NCI-H187 treated with DMSO at 0.1 percent for 48 hours (cell line): ENCODE measurements at places on chromosomes 2 and 18.

- no peak for DNase-seq
Observed at GRCh38 chr18:59220164-59220783, 316 bp downstream of the GRP start.

- DNase-seq: no peak
Observed at GRCh38 chr2:220310451-220310861, 683.0 kb downstream of the SLC4A3 start.

DNA sequence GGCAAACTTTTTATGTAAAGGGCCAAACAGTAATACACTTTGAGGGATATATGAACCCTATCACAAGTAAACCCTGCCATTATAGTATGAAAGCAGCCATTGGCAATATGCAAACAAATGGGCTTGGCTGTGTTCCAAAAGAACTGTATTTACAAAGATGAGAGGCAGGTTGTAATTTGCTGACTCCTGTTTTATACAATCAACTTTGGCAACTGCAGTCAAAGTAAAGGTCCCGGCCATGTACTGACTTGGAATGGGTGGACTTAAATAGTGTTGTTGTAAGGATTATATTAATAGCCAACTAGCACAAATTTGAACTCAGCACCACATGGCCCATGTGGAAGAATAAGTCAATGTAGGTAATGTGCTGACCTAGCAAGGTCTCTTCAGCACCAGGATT is 223.4 kb downstream of the WDPCP start:
- DNase-seq: no peak

DNA sequence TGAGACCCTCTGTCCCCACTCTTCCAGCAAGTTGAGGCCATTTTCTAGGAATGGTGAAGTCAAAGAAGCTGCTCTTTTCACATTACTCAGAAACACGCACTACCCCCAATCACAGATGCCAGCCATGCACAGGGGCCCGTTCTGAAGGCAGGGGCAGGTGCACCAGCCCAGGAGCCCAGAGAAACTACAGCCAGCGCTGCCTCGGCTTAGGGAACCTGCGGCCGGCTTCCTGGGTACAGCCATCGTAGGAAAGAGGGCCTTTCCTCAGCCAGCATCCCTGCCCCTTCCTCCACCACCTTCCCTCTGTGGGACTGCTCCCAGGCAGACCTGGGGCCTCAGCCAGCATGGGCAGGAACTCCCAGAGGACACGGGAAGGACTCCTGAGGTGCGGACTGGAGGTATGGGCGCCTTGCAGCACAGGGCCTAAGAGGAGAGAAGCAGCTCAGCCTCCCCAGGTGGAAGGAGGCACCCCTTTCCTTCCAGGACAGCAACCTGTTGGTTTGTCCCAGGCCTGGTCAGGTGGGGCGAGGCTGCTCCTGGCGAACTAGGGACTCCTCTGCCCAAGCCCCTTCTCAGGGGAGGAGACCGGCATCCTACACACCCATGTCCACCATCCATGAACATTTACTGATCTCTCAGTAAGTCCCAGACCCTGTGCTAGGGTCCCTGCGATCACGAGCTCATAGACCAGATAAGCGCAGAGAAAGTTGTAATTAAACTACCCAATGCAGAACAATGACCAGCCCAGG is 99.0 kb upstream of the ID2 start:
- DNase-seq: no peak

DNA sequence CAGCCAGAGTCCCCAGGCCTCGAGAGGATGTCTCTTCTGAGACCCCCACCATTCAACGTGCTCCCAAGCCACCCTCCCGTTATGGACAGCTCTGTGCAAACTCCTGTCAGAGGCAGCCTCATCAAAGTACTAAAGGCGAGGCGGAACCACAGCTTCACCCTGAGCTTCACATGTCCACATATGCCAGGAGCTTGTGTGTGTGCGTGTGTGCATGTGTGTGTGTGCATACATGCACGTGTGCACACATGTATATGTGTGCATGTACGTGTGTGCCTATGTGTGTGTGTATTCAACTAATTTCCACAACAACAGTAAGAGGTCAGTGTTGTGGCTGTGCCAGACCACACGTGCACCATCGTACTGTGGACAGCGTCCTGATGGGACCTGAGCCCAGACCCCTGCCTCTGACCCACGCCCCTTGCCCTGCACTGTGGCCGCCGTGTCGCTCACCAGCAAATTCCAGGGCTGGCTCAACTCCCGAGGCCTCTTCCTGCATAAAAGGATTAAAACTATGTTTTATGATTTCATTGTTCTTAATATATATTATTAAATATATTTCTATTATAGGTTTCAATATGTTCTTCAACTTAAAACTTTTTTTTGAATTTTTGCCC is 444.8 kb downstream of the EIPR1 start:
- DNase-seq: no peak

DNA sequence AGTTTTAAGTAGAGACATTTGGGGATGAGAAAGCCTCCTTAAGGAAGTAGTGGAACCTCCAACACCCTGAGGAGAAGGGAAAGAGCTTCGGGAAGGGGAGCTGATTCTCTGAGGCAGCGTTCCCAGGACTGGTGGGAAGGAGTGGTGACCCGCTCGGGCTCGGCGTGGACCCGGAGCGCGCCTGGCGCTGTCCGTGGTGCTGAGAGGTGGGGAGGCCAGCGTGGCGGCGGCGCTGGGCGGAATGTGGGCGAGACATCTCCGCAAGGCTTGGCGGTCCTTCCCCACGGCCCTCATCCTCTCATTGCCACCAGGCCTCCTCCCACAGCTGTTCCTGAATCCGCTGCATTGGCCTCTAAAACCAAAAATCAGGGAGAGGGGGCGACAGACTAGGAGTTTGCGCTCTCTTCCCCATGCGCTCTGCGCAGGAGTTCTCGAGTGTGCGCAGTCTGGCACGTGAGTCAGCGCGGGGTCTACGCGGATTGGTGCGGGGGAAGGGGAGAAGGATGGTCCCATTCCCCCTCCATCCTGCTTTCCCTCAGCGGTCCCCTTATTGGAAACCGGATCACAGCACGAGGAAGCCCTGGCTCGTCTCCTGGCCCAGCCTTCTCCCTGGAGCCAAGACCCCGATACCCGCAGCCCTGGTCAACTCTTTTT is 857 bp downstream of the RESP18 start:
- no peak for DNase-seq

- no peak for DNase-seq
Observed at GRCh38 chr2:174535757-174536703, 49.2 kb upstream of the GPR155 start.

- DNase-seq: no peak
Observed at GRCh38 chr2:36477315-36477714, 120.7 kb downstream of the FEZ2 start.

DNA sequence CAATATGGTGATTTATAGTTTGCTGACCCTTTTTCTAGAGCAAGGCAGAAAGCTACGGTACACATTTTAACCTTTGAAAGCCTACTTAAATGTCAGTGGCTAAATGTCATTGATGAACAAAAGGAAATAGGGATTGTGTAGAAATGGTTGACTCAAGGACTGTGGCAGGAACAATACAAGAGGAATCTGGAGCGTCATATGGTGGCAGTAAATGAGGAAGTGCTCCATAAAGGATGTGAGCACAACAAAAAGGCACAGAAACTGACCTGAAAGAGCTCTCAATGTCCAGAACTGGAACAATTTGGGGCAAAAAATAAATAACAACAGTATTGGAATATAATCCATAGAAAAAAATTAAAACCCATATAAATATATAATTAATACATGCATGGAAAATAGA is 443.9 kb upstream of the VRK2 start:
- peak; percentile 20 for DNase-seq

DNA sequence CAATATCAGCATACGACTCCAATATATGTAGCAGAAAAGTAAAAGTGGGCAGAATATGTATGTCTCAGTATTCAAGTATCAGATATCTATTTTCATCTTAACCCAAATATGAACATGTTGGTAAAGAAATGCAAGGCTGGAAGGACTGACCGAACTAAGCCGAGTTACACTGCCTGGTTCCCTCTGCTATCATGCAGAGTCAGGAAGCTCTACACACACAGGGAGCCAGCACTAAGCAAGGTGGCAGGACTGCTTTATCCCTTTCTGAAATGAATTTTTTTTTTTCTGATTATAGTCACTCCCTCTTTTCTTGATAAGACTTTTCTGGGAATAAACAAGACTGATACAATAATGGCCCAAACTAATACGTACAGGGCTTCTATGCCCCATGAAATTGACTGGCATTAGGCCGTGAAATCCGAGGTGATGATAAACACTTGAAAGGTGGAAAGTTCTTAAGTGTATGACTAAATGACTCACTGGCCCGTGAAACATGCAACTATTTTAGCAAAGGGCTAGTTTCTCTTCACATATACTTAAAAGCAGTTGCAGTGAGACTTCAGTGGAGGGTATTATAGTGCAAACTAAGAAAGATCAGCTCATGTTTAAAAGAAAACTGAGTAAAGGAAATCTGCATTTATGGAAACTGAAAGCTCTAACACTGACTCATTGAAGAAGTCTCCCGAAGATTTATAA is 14.9 kb downstream of the DPP4 start:
- DNase-seq: no peak

GRCh38 chr18:55233857-55234256 is 274.6 kb upstream of the CCDC68 start:
- DNase-seq: no peak

- DNase-seq: no peak
Observed at GRCh38 chr2:191862156-191862775, 15.4 kb upstream of the CAVIN2 start.

DNA sequence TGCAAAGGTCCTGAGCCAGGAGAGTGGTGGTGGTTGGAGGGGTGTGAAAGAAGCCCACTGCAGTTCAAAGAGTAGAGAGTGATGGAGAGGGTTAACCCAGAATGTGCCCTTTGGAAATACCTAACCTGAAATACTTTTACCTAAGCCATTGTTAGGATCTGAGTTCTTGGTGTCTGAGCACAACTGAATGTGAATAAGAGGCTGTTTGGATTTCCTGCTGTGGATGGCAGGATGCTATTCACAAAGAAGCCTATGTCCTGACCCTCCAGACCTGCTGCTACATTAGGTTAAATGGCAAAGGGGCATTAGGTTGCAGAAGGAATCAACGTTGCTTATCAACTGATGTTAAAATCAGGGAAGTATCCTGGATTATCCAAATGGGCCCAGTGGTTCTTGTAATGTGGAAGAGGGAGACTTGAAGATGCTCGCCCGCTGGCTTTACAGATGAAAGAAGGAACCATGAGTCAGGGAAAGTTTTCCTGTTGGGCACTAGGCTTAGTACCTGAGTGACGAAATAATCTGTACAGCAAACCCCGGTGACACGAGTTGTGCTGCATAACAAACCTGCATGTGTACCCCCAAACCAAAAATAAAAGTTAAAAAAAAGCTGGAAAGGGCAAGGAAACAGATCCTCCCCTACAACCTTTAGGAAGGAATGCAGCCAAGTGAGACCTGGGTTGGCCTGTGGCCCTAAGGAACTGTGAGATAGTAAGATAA is 27.2 kb downstream of the ITGA6 start:
- DNase-seq: no peak

- no peak for DNase-seq
Observed at GRCh38 chr2:105797298-105797819, 52.6 kb downstream of the NCK2 start.

GRCh38 chr2:117936871-117937428 is 76.9 kb downstream of the CCDC93 start:
- DNase-seq: no peak

- no peak for DNase-seq
Observed at GRCh38 chr2:41062336-41062735, 610.4 kb upstream of the SLC8A1 start.

DNA sequence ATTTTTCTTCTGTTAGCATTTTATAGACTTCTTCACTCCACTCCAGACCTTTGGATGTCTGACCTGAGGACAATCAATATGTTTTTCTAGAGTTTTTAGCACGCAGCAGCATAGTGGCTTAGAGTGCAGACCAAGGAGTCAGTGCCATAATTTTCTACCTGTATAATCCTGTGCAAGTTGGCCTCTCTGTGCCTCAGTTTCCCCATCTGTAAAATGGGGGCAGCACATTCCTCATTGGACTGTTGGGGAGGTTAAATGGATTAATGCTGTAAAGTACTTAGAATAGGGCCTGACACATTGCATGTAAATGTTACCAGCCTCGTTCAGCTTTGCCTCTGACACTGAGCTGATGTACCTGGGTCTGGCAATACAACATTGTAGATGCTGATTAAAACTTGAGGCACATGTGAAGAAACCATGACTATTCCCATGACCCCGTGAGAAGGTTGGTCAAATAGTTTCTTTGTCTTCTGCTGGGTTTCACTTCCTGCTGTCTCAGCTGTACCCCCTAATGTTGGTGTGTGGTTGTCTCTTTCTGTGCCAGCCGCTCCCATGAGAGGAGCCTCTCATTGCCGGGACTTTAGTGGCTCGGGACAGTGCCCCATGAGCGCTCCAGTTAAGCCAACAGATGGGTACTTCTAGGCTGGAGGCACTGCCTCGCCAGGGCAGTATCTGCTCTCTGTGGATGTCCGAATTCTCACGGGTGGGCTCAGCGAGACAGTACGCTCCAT is 125.3 kb downstream of the SH3RF3 start:
- DNase-seq: no peak

DNA sequence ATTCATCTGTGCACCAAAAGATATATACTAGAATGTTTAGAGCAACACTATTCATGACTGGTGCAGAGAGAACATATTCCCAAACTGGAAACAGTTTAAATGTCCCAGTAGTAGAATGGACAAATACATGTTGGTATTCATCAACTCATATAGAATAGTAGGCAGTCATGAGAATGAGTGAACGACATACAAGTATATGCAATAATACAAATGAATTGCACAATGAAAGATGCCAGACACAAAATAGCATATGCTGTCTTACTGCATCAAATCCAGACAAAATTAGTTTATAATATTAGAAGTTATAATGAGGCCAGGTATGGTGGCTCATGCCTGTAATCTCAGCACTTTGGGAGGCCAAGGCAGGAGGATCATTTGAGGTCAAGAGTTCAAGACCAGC is 8.3 kb upstream of the PRKAG3 start:
- DNase-seq: no peak

DNA sequence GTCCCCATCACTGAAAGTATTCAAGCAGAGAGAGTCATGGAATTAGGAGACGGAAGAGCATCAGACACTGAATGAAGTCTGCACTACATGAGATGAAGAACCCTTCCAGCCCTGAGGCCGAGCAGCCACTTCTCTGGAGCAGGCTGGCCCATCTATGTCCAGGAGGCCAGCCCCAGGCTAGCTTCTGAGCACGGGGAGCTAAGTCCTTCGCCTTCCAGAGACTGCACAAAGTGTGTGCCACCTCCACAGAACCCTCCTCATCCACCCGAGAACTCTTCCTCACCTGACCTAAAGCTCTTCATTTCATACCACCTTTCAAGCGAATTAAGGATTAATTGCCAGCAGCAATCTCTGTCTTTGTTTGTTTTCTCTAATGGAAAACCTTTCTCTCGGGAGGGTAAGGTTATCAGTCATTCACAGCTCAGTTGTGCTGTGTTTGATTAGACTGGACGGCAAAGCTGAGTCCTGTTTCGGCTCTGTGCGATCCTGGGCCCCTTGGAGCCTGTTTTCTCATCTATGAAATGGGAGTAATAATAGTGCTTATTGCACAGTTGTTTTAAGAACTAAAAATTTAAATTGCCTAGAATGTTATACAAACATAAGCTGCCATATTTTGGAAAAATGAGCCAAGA is 38.0 kb downstream of the SCTR start:
- no peak for DNase-seq

GRCh38 chr18:30696201-30696600 is 346.3 kb downstream of the DSC3 start:
- DNase-seq: no peak

- no peak for DNase-seq
Observed at GRCh38 chr2:223088866-223089265, 36.9 kb downstream of the KCNE4 start.
